ENCODE measurements at places on chromosomes 5 and 9.

DNA sequence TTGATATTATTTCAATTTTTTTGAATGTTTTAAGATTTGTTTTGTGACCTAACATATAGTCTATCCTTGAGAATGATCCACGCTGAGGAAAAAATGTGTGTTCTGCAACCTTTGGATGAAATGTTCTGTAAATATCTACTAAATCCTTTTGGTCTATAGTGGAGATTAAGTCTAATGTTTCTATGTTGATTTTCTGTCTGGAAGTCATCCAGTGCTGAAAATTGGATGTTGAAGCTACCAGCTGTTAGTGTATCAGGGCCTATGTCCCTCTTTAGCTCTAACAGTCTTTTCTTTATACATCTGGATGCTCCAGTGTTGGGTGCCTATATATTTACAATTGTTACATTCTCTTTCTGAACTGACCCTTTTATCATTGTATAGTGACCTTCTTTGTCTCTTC lies 422.3 kb downstream of the TMEM232 start:
- no peak for DNase-seq

DNA sequence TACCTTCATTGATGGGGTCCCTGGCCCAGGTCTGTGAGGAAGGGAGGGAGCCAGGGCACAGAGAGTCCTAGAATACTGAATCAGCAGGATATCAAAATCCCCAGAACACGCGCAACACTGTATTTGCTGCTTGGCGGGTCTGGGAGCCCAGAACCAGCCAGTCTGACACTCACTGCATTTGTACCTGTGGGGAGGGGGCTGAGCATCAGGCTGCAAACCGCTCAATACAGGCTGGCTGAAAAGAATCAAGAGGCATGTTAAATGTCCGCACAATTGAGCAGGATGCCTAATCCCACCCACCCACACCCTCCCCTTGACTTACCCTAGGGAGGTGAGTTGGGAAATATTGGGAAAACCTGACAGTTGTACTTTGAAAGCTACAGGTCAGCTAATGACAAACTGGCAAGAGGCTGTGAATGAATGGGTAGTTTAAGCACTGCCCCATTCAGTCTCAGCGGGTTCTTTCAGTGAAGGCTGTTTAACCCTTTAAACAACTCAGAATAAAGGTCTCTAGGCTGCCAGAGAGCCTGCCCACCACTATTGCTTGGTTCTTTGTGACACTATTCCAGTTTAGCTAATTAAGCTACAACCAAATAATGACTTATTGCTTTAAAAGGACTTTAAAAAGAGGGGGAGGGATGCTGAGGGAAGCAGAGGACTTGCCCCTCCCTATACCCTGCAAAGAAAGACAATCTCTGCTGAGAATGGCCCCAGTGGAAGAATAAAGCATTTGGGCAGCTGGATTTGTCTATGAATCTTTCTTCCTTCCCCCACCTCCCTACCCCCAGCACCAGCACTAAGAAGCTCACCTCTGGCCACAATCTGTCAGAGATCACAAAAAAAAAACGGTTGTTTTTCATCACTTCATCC lies 5.0 kb downstream of the SPRY4 start:
- no peak for DNase-seq

DNA sequence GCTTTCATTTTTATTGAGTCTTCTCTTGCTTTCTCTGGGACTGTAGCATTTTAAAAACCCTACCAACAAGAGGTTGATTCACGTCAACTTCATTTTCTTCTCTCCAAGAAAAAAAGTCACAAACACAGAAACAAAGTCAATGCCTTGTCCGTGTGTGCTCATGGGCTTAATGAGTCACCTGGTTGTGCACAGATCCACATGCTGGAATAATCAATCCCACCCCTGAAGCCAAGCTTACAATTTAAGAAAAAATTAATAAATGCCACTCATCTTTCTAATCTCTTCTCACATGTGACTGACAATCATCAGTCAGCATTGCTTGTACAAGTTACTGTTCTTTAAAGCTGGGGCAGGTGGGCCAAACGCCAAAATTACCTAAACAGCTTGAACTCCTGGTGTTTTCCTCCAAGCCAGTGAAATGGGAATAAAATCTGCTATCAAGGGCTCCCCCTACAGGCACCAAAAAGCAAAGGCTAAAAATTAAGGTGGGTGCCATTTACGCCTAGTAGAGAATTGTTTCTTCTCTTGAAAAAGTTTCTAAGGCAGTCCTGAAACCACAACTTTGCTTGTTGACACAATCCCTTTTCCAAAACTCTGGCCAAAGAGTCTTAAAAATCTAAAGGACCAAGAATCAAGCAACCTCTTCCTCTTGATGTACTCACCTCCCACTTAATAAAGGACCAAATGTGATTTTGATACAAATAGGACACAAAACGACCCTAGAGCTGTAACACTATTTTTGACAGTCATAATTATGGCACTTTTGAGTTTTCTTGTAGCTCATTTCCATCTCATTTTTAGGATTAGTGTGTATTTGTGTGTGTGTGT lies 21.3 kb downstream of the TRMO start:
- no peak for DNase-seq

GRCh38 chr9:104780796-104781395 lies 17.0 kb downstream of the NIPSNAP3B start:
- no peak for DNase-seq

GRCh38 chr5:158514986-158515359 lies 584.7 kb downstream of the EBF1 start:
- no peak for DNase-seq

DNA sequence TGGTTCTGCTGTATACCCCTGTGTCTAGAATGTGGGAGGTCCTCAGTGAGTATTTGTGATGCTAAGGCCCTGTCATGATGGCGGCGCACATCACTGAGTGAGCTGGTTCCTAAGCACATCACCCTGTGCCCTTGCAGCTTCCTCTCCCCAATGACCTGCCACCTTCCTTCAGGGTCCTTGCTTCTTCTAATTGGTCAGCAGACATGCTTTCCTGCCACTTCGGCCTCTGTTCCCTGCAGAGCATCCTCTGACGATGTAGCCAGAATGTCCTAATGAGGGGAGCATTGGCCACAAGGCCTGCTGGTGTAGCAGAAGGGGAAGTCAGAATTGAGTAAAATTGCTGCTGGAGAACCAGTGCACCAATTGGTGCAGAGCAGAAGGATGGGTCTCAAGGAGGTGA lies 31.1 kb upstream of the ANGPTL2 start:
- no peak for DNase-seq

DNA sequence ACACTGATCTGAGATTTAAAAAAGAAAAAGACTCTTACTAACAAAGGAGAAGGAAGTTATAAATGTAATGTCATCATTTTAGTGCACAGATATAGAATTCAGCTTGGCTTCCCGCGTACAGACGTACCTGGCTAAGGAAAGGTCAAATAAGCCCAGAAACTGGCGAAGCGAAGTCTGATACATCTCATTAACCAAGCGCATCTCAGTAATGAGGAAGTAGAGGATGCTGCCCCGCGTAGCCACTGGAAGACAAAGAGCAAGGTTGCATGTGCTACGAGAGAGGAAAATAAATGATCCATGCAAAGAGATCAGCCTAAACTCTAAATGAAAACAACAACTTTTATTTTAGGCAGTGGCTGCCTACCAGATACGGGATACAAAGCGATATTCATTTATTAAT lies 208.8 kb downstream of the DNAH5 start:
- DNase-seq: no peak

GRCh38 chr5:40986666-40987065 lies 77.4 kb downstream of the C7 start:
- no peak for DNase-seq

- no peak for DNase-seq
Observed at GRCh38 chr9:129669141-129669718, 3.8 kb downstream of the PRRX2 start.

- DNase-seq: no peak
Observed at GRCh38 chr5:87231037-87231808, 36.5 kb upstream of the RASA1 start.

DNA sequence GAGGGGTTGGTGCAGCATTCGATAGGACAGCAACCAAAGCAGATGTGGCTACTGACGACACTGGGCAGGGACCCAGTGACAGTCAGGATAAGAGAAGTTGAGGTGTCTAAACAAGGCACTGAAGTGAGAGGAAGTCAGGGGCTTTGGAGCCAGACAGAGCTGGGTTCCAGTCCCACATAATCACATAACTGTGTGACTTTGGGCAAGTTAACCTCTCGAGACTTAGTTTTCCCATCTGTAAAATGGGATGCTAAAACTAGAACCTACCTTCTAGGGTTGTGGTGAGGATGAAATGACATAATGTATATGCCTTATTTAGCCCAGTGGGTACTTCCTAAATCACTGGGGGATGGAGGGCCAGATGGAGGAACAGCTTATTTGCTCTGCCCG lies 3.1 kb downstream of the ANGPTL2 start:
- DNase-seq: no peak

GRCh38 chr5:38923661-38924451 lies 78.0 kb downstream of the OSMR start:
- no peak for DNase-seq

GRCh38 chr9:33172256-33173238 lies 5.4 kb upstream of the B4GALT1 start:
- DNase-seq: no peak

DNA sequence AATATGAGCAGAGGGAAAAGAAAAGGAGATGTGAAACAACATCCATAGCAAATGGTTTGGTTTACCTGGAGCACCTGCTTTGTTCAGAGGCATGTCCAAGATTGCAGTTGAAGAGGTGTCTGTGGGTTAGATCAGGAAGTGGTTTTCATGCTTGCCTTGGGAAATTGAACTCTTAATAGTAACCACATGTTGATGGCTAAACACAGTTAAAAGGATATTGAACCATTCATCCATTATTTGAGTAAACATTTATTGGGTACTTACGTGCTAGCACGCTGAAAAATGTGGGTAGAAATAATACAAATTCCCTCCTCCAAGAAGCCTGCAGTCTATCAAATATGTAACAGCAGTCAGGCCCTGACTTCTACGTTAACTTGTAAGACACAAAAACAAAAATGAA lies 235.7 kb upstream of the TNC start:
- no peak for DNase-seq

DNA sequence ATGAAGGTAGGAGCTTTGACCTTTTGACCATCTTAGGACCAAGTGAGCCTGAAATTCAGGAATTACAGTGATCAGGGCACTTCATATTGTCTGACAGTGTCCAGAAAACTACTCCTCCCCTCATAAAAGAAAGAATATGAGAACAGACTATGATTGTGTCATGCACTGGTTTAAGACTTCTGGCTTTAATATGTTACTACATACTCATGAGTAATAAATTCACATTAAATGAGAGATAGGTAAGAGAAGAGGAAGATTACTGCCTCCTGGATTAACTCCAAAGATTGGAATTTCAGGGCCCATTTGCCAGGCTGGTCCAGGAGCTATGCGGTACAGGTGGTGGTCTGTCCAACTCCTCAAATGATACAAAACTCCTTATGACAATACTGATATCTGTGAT lies 213.5 kb upstream of the ADRA1B start:
- no peak for DNase-seq

DNA sequence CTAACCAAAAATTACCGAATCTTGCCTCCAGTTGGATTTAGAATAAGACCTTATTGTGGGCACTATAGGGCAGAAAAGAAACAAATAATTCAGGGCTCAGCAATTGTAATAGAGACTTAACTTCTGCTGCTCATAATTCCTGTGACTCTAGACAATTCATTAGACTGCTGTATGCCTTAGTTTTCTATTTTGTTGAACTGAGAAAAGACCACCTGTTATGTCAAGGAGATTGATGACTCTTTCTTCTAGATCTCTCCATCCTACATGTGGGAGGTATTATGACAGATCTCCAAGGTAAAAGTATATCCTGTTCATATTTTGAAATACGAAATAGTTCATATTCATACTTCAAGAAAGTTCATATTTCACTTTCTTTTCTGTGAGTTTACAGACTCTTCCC lies 605.1 kb downstream of the PSAT1 start:
- DNase-seq: no peak

DNA sequence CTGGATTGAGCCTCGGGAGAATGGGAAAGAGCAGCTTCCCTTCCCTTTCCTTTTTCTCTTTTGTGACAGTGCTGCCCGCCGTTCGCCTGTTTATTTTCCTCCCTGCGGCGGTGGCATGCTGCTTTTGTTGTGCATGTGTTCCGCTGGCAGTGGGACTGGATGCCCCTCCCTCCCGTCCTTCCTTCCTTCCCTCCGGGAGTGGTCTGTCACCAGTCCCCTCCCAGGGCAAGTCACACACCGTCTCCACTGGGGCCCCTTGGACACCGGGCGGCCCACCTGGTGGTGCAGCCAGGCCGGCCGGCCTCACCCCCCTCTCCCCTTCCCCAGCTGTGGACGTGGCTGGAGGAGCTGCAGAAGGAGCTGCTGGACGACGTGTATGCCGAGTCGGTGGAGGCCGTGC lies 214.7 kb downstream of the TRIO start:
- DNase-seq: no peak

- no peak for DNase-seq
Observed at GRCh38 chr9:71830153-71830552, 61.8 kb upstream of the CEMIP2 start.

- DNase-seq: no peak
Observed at GRCh38 chr5:134523543-134524271, 1.8 kb upstream of the JADE2 start.

DNA sequence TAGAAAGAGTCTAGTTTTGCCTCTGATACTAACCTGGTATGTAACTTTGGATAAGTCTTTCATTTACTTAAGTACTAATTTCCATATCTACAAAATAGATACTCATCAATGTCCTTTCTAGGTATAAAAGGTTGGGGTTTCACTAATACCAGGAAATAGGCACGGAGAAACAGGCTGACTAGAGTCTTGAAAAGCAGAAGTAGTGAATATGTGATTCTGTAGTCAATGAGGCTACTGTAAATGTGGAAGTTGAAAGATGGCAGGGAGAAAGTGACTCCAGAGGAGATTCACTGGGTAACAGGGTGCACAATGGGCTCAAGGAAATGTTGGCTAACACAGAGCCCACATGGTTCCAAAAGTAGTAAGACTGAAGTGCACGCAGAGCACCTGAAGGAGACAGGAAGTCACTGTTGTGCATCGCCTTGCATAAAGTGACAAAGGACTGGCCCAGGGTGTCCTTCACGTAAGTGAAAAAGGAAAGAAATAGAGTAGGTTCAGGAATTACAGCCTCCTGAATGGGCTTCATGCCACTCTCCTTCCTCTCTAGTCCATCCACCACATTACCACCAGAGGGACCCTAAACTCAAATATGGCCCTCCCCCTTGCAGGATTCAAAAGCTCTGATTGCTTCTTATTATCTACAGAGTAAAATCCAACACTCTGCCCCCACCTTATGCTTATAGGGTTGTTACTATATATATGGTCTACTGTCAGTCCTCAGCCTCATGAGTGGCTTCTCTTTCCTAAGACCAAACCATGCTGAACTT lies 288.0 kb upstream of the SMARCA2 start:
- DNase-seq: no peak

DNA sequence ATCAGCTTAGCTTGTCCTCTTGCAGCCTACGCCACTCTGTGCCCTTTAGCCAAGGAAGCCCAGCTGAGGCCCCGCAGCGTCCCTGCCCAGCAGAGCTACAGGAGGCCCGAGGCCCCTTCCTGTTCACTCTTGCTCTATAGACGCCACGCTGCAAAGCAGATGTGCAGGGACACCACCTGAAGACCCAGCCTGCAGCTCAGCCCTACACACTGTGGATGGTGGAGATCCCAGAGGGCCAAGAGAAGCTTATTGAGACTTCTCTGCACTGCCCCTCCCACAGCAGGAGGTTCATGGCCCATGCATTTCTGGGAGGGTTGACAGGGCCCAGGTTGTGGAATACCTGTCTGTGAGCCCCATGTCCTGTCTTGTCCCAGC lies 33.6 kb downstream of the IRF1 start:
- no peak for DNase-seq
